ENCODE measurements at places on chromosomes 5 and 9.

- DNase-seq = no peak
These were observed 18.2 kb downstream of the PSIP1 start for GRCh38 chr9:15492485-15493150.

DNA sequence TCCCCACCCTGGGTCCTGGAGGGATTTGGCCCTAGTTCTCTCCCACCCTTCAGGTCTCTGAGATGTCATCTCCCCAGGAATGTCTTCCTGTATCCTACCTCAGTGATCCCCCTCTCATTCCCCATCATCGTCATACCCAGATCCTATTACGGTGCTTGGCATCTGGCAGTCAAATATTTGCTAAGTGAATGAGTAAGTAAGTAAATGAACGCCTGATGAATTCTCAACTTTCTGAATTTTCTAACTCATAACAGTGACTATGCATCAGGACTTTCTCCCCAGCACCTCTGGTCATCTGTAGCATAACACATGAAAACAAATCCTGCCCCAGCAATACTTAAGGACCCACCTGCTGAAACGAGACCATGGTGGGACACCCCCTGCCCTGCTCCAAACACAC lies 244.2 kb downstream of the EBF1 start:
- no peak for DNase-seq

GRCh38 chr9:97905228-97905627 lies 17.1 kb downstream of the TRMO start:
- DNase-seq = no peak

GRCh38 chr5:68269820-68270219 lies 54.3 kb downstream of the PIK3R1 start:
- DNase-seq = no peak

DNA sequence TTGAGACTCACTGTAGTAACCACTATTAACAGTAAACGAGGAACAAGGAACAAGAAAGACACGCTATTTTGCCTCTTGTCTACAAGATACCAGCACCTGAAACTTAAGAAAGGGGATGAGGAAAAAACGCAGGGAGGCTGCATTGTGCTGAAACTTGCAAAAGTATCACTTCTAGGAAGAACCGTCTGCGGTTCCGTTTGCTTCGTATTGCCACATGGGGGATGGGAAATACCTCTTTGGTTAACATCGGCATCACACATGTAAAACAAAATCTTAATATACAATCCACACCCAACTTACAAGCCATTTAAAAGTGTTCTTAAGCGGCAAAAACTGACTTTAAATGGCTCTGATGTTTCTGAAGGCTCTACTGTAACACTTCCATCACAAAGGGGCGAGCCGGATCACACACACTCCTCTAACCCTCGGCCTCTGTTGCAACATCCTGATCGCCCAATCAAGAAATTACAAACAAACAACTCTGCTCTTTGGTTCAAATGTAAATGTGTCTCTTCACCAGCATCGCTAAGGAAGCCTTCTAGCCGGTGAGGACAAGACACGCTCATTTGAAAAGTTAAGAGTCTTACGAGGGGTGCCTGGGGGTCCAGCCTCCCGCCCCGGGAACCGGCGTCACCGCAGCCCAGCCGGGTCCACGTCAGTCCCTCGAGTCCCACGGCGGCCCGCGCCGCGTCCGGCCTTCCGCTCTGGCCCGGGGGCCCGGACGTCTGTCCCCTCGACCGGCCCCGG lies 621 bp downstream of the SEC16A start:
- DNase-seq = no peak

DNA sequence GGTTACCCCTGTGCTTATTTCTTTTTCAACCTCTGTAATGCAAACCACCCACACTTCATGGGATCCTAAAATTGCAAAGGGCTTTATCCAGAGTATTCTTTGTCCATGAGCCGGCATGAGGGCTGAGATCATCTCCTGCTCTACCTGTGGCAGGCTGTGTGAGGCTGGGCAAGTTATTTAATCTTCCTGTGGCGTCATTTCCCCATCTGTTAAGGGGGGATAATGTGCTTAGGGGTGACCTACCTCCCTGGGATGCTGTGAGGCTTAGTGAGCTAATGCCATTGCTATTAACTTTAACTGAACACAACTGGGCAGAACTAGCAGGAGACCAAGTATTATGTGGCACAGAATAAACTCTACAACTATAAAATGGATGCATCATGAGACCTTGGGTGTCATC lies 17.0 kb downstream of the FRMPD1 start:
- no peak for DNase-seq

DNA sequence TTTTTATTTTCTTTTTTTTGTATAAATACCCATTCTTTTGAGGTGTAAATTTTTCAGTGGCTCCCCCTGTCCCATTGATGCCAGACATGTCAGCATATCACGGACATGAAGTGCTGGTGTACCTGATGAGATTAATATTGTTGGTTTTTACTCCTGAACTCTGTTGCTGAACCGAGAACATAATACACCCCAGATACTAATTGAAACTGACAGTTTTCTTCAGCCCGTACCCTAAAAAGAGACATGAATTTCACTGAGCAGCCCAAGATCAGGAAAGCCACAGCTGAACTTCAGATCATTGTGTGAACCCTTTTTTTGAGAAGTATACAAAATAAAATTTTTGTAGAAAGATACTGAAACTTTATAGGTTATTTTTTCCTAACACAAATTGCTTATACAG lies 75.7 kb downstream of the PRDM9 start:
- no peak for DNase-seq

GRCh38 chr5:32711681-32712480 lies 760 bp downstream of the NPR3 start:
- DNase-seq = no peak

DNA sequence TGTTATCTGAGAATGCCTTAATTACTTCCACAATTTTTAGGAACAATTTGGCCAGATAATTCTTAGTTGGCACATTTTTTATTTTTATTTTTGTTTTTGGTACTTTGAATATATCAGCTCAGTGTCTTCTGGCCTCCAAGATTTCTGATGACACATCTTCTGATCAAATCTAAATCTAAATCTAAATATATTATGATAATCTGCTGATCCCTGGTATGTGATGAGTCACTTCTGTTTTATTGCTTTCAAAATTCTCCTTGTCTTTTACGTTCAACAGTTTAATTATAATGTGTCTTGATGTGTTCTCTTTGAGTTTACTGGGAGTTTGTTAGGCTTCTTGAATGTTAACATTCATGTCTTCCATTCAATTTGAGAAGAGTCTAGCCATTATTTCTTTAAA lies 436.8 kb downstream of the CDH9 start:
- DNase-seq = no peak

DNA sequence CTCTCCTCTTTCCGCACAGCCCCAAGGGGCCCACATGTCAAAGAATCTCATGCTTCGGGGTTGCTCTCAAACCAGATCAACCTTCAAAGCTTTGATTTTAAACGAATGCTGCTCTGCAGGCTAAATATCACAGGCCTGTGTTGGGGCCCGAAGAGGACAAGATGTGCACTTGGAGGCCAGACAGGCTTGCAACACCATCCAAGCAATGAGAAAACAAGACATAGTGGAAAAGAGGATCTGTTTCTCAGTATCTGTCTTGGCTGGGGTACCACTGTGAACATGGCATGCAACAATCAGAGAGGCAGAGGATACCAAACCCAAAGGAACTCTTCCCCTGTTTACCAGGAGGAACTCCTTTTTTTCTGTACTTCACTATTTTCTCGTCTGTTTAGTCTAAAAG lies 321.8 kb downstream of the SLIT3 start:
- DNase-seq = no peak

DNA sequence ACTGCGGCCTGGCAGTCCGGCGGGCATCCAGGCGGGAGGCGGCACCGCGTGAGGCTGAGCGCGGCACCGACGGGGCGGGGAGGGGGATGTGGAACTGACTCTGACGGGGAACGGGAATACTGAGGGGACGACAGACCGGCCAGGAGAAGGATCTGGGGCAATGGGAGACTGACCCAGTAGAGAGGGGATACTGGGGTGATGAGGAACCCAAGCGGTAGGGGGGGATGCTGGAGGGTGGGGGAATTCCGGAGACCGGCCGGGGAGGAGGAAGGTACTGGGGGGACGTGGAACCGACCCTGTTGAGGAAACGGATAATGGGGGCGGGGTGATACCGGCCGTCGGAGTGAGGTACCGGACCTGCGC lies 423 bp downstream of the IPPK start:
- no peak for DNase-seq

DNA sequence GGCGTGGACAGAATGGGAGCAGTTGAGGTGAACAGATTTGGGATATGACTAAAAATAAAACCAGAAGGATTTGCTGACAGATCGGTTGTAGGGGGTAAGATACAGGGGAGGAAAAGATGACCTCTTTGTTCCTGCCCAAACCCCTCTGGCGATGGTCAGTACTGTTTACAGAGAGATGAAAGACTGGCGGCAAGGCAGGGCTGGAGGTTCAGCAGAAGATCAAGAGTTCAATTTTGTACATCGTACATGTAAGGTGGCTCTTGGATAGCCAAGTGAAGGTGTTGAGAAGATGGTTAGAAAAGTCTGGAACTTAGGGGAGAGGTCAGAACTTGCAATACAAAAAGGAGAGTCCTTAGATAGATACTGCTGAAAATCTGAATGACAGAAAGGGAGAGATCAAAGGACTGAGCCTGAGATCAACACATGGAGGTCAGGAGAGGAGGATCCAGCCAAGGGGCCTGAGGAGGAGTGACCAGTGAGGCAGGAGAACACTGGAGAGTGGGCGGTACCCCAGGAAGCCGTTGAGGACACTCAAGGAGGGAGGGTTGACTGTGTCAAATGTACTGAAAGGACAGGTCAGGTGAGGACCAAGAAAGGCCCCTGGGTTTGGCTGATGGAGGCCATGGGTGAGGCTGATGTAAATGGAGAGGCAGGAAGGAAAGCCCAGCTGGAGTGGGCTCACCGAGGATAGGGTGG lies 7.1 kb downstream of the IL4 start:
- DNase-seq = no peak

DNA sequence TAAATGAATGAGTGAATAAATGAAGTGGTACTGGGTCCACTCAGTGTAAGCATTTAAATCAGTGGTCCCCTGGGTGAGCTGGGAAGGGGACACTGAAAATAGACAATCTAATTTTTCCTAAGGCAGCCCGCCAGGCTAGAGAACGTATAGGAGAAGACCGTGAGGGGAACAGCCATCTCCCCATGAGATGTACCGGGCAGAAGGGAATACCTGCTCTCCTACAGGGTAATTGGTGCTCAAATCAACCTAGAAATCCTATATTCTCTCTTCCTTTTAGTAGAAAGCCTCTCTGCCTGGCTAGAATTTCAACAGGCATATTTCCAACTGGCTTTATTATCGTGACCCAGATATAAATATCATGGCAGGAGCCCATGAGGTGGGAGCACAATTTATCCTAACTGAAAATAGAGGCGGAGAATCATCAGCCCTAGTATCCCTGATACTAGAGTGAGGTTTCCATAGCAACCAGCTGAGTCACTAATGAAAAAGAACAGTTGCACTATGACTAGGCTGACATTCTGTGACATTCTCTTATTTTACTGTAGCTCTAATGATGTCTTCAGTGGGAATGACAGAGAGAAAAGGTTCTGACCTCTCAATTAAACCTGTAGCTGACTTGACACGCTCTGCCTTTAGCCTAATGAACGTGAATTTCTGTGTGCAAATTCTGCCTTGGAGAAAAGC lies 96.5 kb upstream of the CAST start:
- DNase-seq = no peak

DNA sequence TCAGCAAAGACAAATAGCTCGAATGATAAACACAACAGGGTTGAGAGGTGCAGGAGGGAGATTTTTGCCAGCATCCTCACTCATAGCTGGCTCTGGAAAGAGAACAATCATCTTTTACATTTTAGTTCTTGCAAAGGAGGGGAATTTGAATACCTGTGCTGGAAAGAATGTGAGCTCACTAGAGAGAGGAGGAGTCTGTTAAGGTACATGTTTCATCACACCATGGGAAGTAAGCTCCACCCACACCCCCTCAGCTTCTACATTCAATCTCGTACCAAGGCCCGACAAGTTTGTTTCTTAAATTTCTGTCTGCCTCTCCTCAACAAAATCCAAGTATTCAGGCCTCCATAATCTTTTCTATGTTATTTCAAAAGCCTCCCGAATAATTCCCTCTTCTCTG lies 254.6 kb downstream of the BRINP1 start:
- no peak for DNase-seq

DNA sequence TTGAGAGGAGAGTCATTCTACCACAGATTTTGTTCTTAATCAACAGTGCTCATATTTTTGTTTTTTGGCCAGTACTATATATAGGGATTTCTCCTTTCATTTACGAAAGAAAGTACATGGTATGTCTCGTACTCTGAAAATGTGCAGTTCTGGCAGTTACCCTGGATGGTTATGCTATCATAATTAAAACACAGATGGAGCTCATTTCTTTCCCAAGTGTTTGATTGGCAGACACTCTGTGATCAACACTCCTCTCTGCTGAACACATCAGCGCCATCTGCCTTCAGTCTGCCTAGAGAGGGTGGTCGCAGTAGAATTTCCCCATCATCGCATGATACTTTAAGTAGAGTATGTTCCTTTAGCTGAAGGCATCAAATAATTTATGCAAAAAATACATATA lies 64.5 kb downstream of the PAM start:
- no peak for DNase-seq

GRCh38 chr9:27361492-27361891 lies 64.5 kb upstream of the EQTN start:
- DNase-seq = no peak

DNA sequence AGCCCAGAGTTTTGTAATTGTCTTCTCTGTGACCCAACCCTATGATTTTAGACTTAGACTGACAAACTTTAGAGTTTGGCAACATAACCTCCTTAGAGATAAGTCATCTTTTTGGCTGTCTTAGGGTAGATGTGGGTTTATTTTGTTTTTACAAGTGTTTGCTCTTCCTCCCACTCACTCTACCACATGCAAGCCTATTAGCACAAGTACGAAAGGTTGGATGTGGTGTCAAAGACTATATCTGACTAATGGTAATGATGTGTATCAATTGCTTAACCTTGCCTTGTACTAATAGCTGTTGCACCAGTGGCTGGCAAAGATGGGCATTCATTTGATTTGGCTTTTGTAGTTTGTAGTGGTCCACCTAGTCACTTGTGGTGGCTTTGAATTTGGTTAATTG lies 46.5 kb downstream of the SLC25A46 start:
- DNase-seq = no peak

- DNase-seq = no peak
These were observed 93.5 kb upstream of the CACNA1B start for GRCh38 chr9:137784046-137784445.

- no peak for DNase-seq
These were observed 152.8 kb upstream of the TAS2R1 start for GRCh38 chr5:9782826-9783560.

- no peak for DNase-seq
These were observed 21.7 kb downstream of the FAT2 start for GRCh38 chr5:151569132-151570046.

DNA sequence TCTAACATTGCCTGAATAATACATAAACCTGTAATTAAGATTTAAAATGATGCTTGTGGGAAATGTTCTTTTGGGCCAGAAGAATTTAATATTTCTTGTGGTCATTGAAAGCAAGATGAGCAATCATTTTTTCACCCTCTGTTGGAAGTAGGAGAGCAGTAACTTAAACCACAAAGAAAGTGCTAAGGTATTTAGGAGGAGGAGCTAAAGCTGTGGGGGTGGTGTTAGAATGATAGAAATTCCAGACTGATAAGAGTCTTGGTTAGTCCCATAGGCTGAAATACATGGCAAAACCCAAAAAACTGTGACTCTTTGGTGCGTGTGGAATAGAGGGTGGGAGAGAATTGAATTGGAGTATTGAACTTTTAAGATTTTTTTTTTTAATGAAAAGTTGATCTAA lies 247.0 kb downstream of the YTHDC2 start:
- no peak for DNase-seq

GRCh38 chr5:133870661-133871060 lies 97.8 kb downstream of the C5orf15 start:
- no peak for DNase-seq

- no peak for DNase-seq
These were observed 126.8 kb upstream of the STC2 start for GRCh38 chr5:173454736-173455598.
